ENCODE measurements at places on chromosomes 5 and 9.

DNA sequence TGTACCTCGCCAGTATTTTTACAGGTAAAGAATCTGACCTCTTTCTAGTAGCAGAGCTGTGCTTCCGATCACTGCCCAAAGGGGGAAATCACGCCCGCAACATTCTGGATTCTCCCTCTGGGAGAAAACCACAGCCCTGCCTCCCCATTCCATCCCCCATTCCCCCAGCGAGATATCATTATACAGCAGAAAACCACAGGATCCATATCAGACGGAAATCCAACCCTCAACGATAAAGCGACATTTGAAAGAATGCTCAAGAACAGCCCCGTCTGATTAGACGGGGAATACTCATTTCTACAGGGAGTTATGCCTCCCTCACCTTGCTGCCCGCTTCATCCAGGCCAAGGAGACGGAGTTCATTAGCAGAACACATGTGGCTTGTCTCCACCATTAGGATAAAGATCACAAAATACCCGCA lies 172.8 kb downstream of the COL23A1 start:
- DNase-seq, result no peak

DNA sequence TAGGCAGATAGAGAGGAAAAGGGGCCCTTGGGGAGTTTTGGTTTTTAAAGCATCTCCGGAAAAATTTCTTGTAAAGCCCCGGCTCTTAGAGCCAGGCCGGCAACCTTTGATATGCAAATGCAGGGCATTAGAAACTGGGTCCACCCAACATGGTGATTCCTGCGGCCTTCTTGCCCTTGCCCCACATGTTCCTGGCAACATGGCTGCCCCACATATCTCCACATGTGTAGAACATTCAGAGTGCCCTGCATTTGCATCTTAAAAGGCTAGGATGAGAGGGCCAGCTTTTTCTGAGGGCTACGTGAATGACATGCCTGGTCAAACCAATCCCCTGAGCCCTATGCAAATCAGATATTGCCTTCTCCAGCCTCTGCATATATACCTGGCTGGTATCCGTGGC lies 5.0 kb upstream of the SNAPC3 start:
- DNase-seq, result no peak

GRCh38 chr5:32443145-32443540 lies 1.4 kb downstream of the ZFR start:
- DNase-seq, result no peak

GRCh38 chr9:2413160-2413805 lies 208.3 kb upstream of the VLDLR start:
- DNase-seq, result no peak

- no peak for DNase-seq
These were observed 14.0 kb upstream of the HRCT1 start for GRCh38 chr9:35892051-35892450.

DNA sequence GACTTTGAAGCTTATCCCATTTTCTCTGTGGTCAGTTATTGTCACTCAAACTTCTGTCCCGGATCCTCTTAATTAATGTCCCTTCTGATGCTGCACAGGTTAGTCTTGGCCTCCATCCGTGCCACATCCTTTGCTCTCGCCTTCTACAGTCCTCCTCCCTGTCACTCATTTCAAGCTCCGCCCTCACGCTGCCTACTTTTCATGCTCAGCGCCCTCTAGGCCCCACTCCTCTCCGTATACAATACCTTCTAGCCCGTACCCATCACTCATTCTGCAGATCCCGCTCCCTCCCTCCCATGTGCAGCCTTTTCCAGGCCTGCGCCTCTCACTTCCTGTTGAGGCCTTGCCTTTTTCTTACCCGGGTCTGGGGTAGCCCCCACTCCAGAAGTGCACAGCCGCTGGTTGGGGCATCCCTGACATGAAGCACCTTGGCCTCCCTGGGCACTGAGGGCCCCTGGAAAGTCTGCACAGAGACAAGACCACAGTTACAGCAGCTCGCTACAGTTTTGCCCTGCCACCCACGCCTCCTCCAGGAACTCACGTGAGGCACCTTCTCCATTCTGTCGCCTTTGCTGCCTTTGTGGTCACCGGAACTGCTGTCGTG lies 88.5 kb upstream of the SLC25A48 start:
- DNase-seq, result no peak

- no peak for DNase-seq
These were observed 24.6 kb downstream of the TTF1 start for GRCh38 chr9:132381966-132382541.

DNA sequence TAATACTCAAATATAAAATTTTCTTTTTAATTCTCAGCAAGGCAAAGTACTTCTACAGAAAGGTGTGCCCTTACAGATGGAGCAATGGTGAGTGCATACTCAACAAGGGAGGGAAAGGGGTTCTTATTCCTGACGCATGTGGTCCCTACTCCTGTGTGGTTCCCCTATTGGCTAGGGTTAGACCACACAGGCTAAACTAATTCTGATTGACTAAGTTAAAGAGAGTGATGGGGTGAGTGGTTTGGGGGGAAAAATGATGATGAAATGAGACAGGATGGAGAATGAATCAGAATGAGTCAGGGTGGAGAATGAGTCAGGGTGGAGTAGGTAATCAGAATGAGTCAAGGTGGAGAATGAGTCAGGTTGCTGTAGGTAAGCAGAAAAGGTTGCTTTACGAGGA lies 22.9 kb upstream of the HMGCS1 start:
- DNase-seq, result no peak

- DNase-seq, result no peak
These were observed 228.8 kb downstream of the AP3B1 start for GRCh38 chr5:78065663-78066062.

DNA sequence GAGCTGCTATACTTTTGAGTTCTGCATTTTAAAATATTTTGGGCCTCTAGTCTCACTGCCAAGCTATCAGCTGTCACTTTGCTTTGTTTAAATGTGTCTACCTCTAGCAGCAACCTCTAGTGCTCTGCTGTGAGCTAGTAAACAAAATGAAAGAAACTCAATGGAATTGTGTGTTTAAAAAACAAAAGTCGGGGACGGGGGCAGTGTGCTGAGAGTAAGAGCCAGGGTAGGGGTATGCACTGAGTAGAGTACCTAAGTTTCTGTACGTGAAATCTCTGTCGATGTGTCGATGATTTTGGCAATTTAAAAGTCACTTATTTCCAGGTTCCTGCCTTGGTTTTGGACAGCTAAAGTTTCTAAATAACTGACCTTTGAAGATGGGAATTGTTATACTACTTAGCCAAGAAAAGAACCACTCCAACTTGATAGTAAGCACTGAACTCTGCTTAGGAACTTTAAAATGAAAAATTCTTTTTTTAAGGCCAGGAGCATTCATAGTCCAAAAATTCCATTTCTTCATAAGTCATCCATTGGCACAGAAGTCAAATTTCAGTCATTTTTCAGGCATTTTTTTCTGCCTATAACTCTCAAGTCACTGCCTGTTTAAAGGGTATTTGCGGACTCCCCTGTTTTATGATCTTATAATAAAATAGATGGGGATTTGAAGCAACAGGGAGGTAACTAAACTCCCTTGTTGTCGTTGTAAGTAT lies 111.5 kb downstream of the SAXO1 start:
- DNase-seq, result no peak

- no peak for DNase-seq
These were observed 23.5 kb downstream of the MAPKAP1 start for GRCh38 chr9:125683486-125683885.

DNA sequence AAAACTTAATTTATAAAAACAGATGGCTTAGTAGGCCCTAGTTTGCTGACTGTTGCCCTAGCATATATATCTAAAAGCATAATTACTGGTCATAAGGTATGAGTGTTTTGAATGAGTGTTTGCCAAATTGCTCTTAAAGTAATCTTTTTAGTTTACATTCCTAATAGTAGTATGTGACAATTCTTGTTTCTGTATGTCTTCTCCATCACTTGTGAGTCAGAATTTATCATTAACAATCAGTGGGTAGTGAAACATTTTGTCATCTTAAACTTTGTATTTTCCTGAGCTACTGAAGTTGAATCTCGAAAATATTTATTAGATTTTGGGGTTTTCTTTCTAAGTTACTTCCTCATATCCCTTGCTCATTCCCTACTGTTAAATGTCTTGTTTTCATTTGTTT lies 49.6 kb downstream of the APC start:
- DNase-seq, result no peak

DNA sequence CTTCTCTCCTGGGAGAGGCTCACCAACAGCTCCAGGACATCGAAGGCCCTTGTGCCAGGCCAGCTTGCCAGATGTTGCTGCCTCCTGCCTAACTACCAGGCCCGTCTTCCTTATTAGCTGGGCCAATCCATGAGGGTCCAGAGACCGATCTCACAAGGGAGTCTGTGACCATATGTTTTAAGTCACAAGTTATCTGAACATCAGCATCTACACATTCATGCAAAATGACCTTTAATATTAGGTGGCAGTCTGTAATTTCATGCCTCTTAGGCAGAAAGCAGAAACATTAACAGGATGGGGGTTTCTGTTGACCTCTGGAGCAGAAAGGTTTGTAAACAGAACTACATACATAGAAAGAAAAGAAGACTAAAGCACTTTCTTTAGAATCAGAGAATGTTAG lies 75.1 kb upstream of the SLC25A51 start:
- DNase-seq, result no peak

DNA sequence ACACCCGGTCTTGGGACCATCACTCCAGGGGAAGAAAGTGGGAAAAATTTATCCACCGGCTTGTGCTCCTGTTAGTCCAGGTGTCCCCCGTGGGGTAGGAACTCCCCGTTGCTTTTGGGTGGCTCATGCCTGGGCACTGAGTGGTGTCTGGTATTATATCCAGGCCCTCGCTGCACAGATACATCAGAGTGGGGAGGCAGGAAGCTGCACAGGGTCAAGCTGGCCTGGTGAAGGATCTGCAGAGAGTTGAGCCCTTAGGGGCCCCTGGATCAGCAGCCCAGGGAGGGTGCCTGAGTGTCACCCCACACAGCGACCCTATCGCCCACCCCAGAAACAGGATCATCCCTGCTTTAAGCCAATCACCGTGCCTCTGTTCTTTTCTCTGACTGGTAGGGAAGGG lies 24.4 kb upstream of the COL5A1 start:
- DNase-seq, result no peak

GRCh38 chr5:58312299-58312698 lies 147.6 kb downstream of the PLK2 start:
- DNase-seq, result no peak

DNA sequence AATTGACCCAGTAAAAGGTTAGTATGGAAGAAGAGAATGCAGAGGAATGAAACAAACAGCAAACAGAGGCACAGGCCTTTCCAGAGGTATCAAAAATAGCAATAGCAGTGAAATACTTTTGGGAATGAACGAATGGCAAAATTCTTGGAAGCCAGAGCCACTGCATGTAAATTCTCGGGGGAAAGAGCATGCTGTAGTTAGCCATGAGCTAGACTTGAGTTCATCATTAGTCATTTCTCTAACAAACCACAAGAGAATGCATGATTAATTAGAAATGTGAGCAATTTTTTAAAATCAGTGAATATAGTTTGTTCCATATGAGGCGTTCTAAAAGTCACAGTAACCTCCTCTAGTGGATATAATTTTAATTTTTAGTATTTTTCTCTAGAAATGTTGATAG lies 170.3 kb upstream of the PRR16 start:
- no peak for DNase-seq

DNA sequence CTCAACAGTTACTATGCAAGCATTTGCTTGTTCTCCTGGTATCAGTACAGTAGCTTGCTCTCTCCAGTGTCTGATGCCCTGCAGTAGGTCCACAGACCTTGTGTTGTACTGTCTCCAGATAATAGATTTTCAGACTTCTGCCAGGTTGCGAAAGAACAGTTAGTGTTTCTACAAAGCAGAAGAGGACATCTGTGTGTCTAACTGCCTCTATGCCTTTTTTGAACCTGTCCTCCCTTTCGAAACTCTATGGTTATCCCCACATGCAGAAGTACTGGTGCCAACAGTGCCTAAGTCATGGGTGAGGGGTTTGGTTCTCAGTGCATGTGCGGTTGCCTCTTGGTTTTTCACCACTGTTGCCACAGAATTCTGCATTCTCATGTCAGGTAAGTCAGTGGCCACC lies 45.9 kb downstream of the KCNN2 start:
- DNase-seq, result no peak

- no peak for DNase-seq
These were observed 37.8 kb upstream of the KIF2A start for GRCh38 chr5:62268234-62268633.

DNA sequence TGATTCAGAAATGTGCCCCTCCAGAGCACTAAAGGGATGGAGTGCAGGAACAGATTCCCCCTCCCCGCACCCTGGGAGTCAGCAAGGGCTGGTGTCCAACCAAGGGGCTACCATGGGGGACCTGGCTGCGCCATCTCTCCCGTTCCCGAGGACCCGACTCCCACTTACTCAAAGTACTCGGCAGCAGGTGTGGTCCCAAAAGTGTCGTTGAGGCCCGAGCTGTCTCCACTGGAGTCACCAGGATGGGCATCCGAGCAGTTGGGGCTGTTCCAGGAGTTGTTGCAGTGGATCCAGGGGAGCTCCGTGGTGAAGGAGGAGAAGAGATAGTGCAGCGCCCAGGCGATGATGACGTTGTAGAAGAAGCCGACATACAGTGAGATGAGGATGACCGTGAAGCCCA lies 12.9 kb downstream of the SLC6A3 start:
- no peak for DNase-seq

- no peak for DNase-seq
These were observed 28.3 kb downstream of the ZNF462 start for GRCh38 chr9:106891286-106891685.
